Activated CD8-positive, alpha-beta memory T cell treated with anti-CD3 and anti-CD28 coated beads for 1 hour (primary cell): ENCODE measurements at places on chromosomes 5 and 9.

DNA sequence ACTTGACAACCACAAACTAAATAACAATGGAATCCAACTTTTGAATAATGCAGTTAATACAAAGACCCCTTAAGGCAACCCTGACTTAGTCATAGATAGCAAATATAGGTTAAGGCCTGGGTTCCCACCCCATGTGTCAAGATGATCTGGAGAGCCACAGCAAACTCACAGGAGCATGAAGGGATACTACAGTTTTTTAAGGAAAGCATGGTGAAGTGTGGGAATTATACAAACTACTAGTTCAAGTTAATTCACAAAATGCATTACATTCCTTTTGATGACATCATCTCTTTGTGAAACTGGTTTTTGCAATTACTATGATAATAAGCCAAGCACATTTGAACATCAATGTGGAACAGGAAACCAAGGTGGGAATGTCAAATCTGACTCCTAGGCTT lies 50.6 kb downstream of the LHFPL2 start:
- DNase-seq: no peak

DNA sequence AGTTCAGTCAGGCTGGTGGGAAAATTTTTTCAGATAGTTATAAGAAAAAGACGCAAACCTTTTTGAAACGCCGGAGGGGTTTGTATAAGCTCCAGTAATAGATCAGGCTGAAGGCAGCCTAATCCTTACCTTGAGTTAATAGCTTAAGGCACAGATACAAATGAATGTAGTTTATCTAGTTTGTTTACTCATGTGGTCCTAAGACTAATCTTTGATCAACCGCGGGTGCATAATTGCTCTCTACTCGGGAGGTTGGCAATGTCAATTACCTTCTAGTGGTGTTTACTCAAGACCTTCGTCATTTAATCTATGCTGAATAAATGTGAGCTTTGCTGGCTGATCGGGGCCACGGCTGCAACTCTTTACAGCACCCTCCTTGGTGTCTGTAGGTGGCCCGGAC lies 665 bp upstream of the INSL4 start:
- DNase-seq: no peak

DNA sequence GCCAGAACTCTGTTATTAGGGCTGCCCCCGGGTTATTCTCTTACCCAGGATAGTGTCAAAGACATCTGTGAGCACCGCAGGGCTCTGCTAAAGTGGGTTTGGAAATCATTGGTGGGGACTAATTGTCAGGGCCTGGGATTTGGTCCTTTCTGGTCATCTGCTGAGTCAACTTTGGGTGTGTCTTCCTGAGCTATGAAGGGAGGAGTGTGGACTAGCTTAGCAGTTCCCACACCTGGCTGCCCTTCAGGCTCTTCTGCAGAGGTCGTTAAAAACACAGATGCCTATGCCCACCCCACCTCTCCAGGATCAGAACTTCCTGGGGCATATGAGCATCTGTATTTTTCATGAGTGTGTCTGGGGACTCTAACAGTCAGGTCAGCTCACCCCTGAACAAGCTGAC lies 352.2 kb downstream of the SLIT3 start:
- no peak for DNase-seq

- no peak for DNase-seq
These were observed 13.5 kb downstream of the TMC1 start for GRCh38 chr9:72534931-72535330.

GRCh38 chr5:180823940-180824629 lies 21.5 kb upstream of the MGAT1 start:
- DNase-seq: no peak

DNA sequence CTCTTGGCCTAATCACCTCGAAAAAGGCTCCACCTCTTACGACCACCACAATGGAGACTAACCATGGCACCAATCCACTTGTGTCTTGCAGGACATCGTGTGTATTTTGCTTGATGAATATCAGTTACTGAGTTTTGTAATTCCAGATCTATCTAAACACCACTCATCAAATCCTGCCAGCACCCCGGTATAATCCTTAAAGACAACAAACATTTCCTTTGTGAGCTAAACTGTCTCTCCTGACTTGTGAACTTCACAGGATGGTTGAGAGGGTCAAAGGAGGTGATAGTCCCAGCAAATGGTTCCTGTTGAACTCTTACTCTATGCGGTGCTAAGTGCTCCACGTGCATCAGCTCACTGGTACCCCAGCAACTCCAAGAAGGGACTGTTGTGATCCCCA lies 4.0 kb upstream of the TOR1B start:
- DNase-seq: no peak

DNA sequence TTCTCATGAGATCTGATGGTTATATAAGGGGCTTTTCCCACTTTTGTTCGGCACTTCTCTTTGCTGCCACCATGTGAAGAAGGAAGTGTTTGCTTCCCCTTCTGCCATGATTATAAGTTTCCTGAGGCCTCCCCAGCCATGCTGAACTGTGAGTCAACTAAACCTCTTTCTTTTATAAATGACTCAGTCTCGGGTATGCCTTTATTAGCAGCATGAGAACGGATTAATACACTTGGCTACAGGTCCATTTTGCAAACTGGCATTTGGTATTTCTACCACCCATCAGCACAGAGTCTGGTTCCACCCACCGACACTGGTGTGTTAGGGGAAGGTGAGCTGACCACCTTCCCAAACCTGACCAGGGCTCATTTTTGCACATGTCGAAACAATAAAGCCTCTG lies 47.9 kb upstream of the RARS1 start:
- DNase-seq: no peak

DNA sequence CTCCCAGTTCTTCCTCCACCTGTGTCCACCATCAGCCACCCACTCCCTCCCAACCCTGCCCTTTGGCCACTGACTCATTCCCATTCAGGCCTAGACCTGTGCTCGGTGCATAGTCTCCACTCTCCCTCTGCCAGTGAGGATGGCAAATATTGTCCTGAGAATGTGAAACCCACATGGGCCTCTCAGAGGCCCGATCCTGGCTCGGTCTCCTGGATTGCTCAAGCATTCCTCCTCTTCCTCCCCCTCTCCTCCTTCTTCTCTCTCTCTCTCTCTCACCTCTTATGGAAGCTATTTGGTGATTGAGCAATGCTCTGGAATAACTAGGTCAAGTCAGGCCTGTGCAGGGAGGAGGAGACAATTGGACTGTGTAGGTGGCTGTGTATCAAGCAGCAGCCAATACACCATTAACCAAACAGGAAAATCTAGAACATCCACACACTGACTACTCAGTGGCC lies 99.9 kb downstream of the KLF4 start:
- DNase-seq: no peak

GRCh38 chr5:149434162-149435014 lies 55.3 kb upstream of the IL17B start:
- peak; percentile 8 for DNase-seq

DNA sequence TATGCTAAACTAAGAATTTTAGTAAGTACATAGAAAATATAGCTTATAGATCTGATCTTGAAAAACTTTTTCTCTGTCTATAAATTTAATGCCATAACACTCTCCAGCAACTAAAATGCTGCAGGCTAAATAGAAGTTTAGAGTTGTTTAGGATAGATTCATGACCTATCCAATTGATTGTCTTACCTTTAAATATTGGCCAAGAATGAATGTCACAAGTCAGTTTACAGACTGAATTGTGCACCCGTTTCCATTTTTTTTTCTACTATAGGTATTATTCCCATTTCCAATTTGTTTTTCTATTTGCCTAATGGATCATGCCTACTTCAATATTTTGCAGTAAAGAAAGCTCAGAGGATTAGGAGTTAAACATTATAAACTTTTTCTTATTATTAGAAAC lies 129.5 kb downstream of the MLLT3 start:
- no peak for DNase-seq

DNA sequence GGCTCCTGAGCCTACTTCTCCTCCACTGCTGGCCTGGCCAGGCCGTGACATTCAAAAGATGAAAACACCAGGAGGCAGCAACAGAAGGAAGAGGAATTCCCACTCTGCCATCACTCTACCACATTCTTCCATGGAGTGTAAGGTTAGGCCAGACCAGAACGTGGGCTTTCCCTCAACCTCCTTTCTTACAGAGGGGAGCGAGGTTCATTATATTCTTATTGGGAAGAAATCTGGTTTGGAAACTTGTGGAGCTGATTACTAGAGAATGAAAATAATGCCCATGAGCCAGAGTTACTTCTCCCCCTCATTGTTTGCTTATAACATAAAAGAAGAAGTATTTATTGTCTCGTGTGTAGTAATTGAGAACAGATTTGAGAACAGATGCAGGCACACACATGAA lies 136.3 kb upstream of the BASP1 start:
- DNase-seq: no peak

GRCh38 chr5:158267228-158267627 lies 408.3 kb upstream of the CLINT1 start:
- no peak for DNase-seq

- DNase-seq: no peak
These were observed 24.0 kb downstream of the SH3PXD2B start for GRCh38 chr5:172430354-172430753.

DNA sequence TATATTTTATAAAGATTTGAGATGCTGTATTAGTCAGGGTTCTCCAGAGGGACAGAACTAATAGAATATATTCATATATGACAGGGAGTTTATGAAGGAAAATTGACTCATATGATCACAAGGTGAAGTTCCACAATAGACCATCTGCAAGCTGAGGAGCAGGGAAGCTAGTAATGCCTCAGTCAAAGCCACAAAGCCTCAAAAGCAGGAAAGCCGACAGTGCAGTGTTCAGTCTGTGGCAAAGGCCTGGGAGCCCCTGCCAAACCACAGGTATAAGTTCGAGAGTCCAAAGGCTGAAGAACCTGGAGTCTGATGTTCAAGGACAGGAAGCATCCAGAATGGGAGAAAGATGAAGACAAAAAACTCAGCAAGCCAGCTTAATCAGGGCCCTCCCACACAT lies 382.2 kb downstream of the LRRC70 start:
- DNase-seq: no peak

DNA sequence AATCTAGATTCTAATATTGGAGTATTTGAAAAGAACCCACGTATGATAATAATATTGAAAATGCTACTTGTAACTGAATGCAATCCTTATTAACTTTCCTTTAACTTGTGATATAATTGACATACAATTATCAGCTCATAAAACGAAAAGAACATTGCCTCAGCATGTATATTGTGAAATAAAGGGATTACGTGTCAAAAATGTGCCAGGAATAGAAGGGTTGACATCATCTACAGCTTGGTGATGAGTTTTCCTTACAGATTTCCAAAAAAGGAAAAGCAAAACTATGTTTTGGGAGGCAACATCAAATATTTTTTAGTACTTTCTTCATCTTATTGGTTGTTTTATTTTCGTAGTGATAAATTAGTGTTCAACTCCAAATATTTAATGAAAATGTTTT lies 266.0 kb upstream of the PTGER4 start:
- DNase-seq: no peak

DNA sequence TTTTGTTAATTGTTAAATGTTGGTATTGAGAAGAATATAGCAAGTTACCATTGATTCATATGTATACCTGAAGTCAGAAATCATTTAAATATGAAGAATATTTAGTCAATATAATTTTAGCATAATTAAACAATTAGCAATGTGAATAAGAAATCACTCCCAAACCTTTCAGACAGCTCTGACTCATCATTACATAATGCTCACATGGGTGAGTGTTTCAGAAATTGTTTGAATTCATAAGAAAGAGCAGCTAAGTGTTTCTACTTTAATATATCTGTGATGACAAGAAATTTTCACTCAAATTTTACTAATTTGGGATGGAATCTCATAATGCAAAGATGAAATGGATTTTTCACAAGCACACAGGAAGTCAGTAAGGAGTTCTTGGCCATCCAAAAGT lies 42.0 kb upstream of the CDC42SE2 start:
- no peak for DNase-seq

DNA sequence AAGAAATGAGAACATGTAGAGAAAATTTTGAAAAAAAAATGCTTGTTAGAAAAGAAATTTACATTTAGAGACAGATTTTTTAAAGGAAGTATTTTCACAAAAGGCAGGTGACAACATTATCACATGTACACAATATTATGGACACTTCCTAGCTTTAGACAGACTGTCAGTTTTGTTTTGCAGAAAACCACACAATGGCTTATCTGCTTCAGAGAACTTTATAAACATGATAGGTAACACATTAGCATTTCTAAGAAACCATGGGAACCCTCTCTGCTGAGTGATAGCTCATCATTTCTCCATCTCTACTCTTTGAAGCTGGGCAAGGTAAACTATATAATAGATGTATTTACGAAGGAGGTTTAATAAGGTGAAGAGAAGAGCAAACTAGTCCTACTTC lies 25.6 kb downstream of the POU5F2 start:
- no peak for DNase-seq

DNA sequence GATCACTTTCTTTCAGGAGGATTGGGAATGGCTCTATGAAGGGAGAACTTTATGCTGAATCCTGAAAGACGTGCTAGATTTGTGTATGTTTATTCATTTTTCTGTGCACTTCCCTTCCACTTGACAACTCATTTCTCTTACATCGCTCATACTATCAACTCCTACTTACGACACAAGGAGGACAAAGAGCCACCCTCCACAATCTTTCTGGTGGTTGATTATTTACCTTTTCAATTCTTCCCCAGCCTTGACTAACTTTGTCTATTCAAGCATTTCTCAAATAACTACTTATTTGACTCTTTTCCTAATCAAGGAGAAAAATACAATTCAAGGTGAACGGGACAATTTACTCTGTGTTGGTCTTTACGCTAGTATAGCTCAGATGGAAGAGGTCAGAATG lies 622.1 kb downstream of the TLR4 start:
- DNase-seq: no peak

- no peak for DNase-seq
These were observed 7.3 kb downstream of the QSOX2 start for GRCh38 chr9:136238342-136238732.

GRCh38 chr9:121059998-121060636 lies 10.0 kb upstream of the C5 start:
- DNase-seq: no peak

GRCh38 chr5:132427281-132428146 lies 58.0 kb downstream of the SLC22A5 start:
- DNase-seq: no peak

GRCh38 chr9:36826581-36826980 lies 207.5 kb downstream of the PAX5 start:
- no peak for DNase-seq

GRCh38 chr5:39850291-39850690 lies 425.5 kb upstream of the DAB2 start:
- no peak for DNase-seq

DNA sequence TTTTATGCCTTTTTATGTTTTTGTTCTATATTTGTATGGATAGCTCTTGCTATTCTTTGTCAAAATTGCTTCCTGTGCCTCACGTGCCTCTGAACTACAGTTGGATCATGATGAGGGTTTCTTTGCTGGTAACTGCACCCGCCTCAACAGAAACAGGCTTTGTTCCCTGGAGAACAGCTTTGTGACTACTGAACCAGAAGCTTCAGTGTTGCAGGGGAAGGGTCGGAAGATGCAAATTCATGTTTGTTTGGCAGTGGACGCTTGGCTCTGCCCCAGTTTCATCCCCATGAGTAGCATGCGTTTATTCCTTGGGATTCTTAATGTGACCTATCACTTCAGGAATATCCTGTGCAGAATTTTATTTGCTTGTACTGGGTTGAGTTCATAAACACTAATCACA lies 959.1 kb upstream of the WWC1 start:
- no peak for DNase-seq

GRCh38 chr9:96241391-96241809 lies 60.6 kb downstream of the HSD17B3 start:
- DNase-seq: no peak

- DNase-seq: no peak
These were observed 26.1 kb upstream of the AOPEP start for GRCh38 chr9:94700445-94700844.
